ENCODE measurements at places on chromosomes 3 and 15.

GRCh38 chr3:195802261-195802701 lies 9.4 kb downstream of the MUC4 start:
- DNase-seq = no peak

GRCh38 chr3:168383573-168383972 lies 287.8 kb upstream of the GOLIM4 start:
- no peak for DNase-seq

- DNase-seq = peak; percentile 83
These were observed 49.3 kb downstream of the HACD2 start for GRCh38 chr3:123535580-123535979.

DNA sequence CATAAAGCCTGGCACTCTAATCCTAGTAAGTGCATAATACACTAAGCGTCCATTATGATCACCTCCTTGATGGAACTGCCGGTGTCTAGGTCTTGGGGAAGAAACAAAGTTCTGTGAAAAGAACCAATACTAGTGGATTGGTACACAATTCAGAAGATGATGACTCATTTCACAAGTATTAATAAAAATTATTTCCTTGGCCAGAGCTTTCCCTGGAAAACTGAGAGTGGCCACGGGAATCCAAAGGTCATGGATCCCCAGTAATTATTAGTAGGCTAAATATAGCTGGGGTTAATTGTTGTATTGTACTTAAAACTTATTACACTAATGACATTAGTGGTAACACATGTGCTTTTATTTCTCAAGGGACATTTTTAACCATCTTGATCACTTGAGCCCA lies 808.0 kb upstream of the NR2F2 start:
- DNase-seq = no peak

GRCh38 chr3:62368705-62369475 lies 4.5 kb downstream of the FEZF2 start:
- no peak for DNase-seq

GRCh38 chr15:70093481-70094319 lies 4.0 kb downstream of the TLE3 start:
- peak; percentile 29 for DNase-seq

- DNase-seq = no peak
These were observed 28.3 kb downstream of the PLXND1 start for GRCh38 chr3:129577925-129578786.

GRCh38 chr3:71254281-71255057 lies 329.1 kb downstream of the FOXP1 start:
- DNase-seq = peak; percentile 53

DNA sequence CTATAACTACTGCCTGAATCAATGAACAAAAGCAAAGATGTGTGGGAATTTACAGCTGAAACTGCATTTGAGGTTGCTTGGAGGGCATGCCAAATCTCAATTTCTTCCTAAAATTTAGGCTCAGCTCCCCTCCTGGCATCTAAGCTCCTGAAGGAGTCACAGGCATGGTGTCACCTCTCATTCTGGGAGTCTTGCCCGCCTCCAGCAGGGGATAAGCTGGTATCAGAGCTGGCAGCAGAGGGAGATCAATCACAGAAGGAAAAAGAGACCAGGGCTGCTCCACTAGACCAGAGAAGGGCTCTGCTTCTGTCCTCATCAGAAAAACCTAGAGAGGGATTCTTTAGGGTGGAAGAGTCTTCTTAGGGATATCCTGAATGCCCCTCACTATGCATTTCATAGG lies 150.4 kb upstream of the SLC6A11 start:
- no peak for DNase-seq

DNA sequence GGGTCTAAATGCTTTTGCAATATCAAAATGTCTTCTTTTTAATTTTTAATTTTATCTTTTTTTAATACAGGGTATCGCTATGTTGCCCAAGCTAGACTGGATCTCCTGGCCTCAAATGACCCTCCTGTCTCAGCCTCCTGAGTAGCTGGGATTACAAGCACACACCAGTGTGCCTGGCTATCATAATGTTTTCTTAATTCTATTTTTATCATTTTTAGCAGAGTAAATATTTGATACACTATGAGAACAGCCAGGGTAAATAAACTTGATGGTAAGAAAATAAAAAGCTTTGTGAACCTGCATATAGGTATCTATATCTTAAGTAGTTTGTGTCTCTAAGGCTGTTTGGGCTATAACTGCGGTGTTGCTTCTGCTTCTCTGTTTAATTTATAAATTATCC lies 60.4 kb downstream of the IL12A start:
- DNase-seq = no peak

- DNase-seq = no peak
These were observed 120.7 kb downstream of the ADCY5 start for GRCh38 chr3:123327956-123328850.

- no peak for DNase-seq
These were observed 421.7 kb upstream of the GOLIM4 start for GRCh38 chr3:168517249-168518071.

- no peak for DNase-seq
These were observed 36.1 kb downstream of the HMG20A start for GRCh38 chr15:77456746-77457145.

DNA sequence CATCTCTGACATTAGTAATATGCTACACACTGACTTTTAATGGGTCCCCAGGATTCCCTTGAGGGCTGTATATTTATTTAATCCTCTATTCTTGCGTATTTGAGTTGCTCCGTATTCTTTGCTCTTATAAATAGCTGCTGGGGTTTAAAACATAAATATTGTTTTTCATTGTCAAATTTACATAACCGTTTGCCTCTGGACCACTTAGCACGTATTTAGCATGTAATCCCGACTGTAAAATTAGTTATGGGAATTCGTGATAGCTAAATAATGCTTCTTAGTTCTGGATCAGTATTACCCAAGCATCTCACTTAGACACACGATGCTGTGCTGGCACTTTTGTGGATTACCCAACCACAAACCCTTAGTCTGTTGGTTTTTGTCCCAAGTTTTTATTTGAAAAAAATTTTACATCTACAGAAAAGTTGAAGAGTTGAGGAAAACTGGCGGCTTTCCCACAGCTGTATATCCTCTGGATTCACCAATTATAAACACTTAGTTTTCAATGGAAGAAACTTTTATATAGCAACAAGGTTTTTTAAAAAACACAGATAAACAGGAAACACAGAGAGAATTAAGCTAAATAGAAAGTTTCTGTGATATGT lies 296.8 kb upstream of the TPM1 start:
- DNase-seq = no peak

DNA sequence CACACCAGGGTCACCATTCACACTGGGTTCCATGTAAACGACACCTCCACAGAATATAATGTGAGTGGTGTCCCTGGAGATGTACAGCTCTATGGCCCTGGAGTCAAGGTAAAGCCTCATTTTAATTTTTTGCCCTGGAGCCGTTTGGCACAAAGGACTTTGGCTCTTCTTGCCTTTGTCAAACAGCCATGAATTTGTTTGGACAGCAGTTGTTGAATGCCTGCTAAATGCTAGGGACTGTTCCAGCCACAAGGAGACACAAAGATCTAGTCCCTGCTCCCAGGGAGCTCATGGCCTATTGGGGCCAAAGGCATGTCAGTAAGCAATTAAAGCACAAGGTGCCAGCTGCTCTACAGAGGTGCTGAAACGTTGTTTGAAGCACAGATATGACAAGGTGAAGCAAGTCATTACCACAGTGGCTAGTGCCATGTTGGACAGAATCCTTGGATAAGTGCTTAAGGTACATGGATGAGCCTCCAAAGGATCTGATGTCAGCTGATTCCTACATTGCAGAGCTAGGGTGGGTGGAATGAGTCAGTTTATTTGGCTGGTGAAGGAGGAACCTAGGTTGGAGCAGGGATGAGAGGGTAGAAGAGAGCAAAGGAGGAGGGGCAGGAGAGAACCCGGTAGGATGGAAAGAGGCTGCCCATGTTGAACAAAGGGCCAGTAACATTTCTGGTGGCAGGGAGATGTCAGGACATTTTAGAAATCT lies 171.9 kb upstream of the CTDSPL start:
- DNase-seq = no peak

- peak; percentile 27 for DNase-seq
These were observed 87.8 kb downstream of the NECTIN3 start for GRCh38 chr3:111159391-111159790.

- no peak for DNase-seq
These were observed 24.4 kb downstream of the P3H2 start for GRCh38 chr3:190096345-190096744.

DNA sequence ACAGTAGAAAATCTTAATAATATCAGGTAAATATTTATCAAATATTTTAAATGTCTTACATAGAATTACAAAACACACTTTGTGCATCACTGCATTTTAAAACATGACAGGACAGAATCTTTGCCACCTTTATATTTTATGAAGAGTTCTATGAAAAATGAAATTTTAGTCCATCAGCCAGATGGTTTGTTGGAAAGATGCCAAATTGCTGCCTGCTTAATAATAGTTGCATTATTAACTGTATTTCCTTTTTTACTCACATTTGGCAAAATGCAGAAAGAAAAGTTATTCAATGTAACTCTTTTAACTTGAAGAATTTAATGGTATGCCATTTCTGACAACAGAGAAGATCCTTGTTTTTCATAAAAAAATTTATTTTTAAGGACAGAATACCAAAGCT lies 1271.6 kb downstream of the NSUN3 start:
- no peak for DNase-seq

All from fibroblast of skin of back (primary cell).